ENCODE measurements at places on chromosomes 6 and 20.

DNA sequence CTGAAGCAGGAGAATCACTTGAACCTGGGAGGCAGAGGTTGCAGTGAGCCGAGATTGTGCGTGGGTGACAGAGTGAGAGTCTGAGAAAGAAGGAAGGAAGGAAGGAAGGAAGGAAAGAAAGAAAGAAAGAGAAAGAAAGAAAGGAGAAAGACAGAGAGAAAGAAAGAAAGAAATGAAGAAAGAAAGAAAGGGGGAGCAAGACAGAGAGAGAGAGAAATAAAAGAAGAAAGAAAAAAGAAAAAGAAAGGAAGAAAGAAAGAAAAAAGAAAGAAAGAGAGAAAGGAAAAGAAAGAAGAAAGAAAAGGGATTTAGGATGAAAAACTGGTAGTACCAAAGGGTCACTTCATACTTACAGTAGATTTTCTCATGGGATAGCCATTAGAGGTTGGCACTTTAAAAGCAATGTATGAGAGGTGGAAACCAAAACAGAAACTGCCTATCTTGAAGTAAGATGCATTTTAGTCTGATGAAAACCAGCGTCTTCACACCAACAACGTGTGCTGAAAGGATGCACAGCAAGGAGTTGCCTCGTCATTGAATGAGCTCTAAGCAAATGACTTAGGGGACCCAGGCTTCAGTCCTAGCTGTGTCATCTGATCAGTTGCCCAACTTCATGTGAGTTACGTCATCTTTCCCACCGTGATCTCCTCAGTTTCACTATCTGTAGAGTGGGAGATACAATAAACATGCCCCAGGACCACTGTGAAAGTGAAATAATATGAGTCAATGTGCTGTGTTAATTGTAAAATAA, 133.9 kb upstream of the NEDD9 start:
- no peak for DNase-seq

- no peak for DNase-seq
These were observed 3.0 kb upstream of the GCM1 start for GRCh38 chr6:53151676-53152075.

GRCh38 chr6:53761036-53761435, 33.8 kb upstream of the LRRC1 start:
- no peak for DNase-seq

- DNase-seq: no peak
These were observed 50.6 kb upstream of the SLC32A1 start for GRCh38 chr20:38673725-38674091.

GRCh38 chr20:33310327-33310899, 27.4 kb downstream of the BPIFB1 start:
- no peak for DNase-seq
